Stimulated activated CD8-positive, alpha-beta memory T cell treated with anti-CD3 and anti-CD28 coated beads, Interleukin-4, amount 100 ng/mL, for 1 hour (primary cell): ENCODE measurements at places on chromosomes 6 and 20.

GRCh38 chr6:134508862-134509498, 191.1 kb upstream of the SGK1 start:
- no peak for DNase-seq

DNA sequence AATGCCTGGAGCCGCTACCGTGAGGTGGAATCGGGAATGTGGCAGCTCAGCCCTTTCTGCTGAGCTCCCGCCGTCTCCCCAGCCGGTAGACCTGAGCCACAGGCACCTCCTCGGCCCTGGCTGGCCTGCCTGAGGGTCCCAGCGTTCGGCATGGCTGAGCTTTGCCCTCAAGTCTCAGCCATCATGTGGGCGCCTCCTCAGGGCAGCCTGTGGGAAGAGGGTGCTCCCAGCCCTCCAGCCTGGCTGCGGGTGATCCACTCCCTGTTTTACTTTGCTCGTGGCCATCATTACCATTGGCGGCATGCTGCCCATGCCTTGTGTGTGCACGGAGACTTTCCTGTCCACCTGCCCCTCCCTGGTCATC, 329.7 kb downstream of the CDH4 start:
- DNase-seq: no peak

GRCh38 chr20:14882846-14883245, 545.4 kb upstream of the FLRT3 start:
- DNase-seq: no peak

GRCh38 chr20:25356271-25356933, 34.2 kb downstream of the ABHD12 start:
- DNase-seq: no peak

GRCh38 chr6:149834513-149835481, 29.4 kb downstream of the LRP11 start:
- peak; percentile 51 for DNase-seq
